Activated T-helper 2 cell treated with anti-CD3 and anti-CD28 coated beads, Interferon-gamma antibody, Interleukin-2, Interleukin-4, amounts not matched to agents 10 μg/mL and 5 μg/mL and 100 μg/mL, durations not matched to agents 14 hours and 24 hours and 36 hours (primary cell): ENCODE measurements at places on chromosomes 12 and 14. TPM values are rescaled to one million over a fixed set of nuclear protein-coding genes. Genes with fewer than 3 reads are reported as not detected.
A peak's percentile ranks its signal among the peaks of the same experiment; 100 is the strongest.

AKAP3 gene
- total RNA-seq, result 0.55 and 0.71 TPM in 2 replicates

GRCh38 chr14:73789989-73790581 is 61.5 kb upstream of the PTGR2 start:
- no peak overlapping the region for H3K4me3 ChIP-seq
- no peaks in the 10 kb centered on the region for H3K27me3 ChIP-seq

IL26 gene
- total RNA-seq, result 0.27 and 0.30 TPM in 2 replicates

DNA sequence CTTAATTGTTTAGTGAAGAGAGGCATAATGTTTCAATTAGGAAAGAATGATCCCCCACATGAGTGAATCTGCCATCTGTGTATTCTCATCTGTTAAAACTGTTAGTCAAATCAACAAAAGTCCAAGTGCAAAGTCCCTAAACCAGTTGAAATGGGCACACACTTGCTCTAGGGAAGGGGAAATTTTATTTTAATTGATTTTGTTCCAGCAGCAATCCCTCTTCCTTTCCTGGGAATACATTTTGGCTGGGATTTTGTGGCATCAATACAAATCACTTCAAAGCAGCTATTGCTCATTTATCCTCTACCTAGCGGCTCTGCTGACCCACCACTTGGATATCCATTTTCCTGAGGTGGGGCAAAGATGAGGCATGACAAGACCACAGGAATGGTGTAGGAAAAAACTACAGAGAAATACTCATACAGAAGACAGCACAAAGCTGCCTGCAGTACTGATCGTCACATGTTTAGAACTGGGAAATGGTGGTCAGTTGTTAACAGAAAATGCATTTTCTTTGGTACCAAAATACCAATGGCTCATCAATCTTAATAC is 9.8 kb upstream of the SSTR1 start:
- H3K27ac ChIP-seq, result no peak overlapping the region
- no peaks in the 10 kb centered on the region for H3K36me3 ChIP-seq
- no peak for DNase-seq
- H3K4me1 ChIP-seq, result no peaks in the 10 kb centered on the region

- no peak for DNase-seq
- H3K27ac ChIP-seq, result no peak overlapping the region
- no peak overlapping the region for H3K4me3 ChIP-seq
- no peaks in the 10 kb centered on the region for H3K27me3 ChIP-seq
- peaks cover 35% of the 10 kb centered on the region for H3K4me1 ChIP-seq
- H3K36me3 ChIP-seq, result peaks cover 66% of the 10 kb centered on the region
These were observed 7.8 kb downstream of the GMFB start for GRCh38 chr14:54480830-54481562.

GRCh38 chr12:7610006-7610405 is 55.7 kb downstream of the APOBEC1 start:
- H3K36me3 ChIP-seq, result no peaks in the 10 kb centered on the region
- no peak overlapping the region for H3K4me3 ChIP-seq
- no peak overlapping the region for H3K27ac ChIP-seq
- H3K27me3 ChIP-seq, result peaks cover 15% of the 10 kb centered on the region

DNA sequence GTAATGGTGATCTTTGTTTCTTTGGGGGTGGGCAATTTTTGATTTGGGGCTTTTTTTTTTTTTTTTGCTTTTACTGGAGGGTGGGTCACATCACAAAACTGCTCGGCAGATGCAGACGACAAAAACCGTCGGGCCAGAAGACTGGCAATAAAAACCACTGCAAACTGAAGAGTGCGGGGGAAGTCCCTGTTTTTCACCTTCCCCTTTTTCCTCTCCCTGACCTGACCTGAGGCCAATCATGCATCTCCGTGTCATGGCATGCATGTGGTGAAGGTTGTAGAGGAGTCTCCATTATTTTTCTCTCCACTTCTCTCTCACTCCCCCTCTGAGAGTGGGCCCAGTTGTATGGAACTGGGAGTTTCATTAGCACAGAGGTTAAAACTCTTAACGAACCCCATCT is 57.5 kb downstream of the AP5M1 start:
- H3K27me3 ChIP-seq, result no peaks in the 10 kb centered on the region
- H3K4me3 ChIP-seq, result no peak overlapping the region
- no peaks in the 10 kb centered on the region for H3K36me3 ChIP-seq
- no peak overlapping the region for H3K27ac ChIP-seq
- no peak for DNase-seq

DNA sequence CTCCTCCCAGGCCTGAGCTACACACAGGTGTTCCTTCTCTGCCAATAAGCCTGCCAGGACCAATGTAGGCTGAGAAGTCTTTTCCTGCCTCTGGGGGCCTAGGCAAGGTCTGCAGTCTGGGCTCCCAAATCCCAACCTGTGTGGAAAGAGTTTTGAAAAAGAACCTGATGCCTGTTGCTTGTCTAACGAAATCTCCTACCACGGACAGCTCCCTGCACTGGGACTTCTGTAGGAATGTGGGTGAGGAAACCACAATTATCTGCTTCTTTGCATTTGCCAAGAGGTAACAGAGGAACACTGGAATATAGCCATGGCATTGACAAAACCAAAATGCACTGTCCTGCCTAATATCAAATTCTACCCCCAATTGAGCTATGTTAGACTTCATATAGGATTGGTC is 877.0 kb upstream of the TMEM132C start:
- no peak overlapping the region for H3K4me3 ChIP-seq
- no peaks in the 10 kb centered on the region for H3K36me3 ChIP-seq
- no peaks in the 10 kb centered on the region for H3K4me1 ChIP-seq
- H3K27ac ChIP-seq, result no peak overlapping the region
- H3K27me3 ChIP-seq, result peaks cover 1% of the 10 kb centered on the region

DNA sequence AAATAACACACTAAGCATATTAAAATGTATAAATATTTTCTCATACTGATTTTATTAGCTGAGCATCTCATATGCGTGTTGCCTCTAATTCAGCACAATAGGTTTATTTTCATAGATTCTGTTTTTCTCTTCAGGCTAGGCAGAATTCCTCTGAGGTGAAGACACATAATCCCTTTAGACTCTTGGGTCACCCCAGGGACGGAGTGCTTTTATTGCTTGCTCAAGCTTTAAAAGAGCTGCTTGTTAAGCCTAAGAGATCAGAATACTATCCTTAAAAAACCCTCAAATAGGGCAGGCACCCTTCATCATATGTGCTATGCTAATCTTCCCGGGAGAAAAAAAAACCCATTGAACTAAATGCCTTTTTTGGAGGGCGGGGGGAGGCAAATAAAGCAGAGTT is 390.1 kb downstream of the KCNH5 start:
- H3K27ac ChIP-seq, result no peak overlapping the region
- H3K4me3 ChIP-seq, result no peak overlapping the region
- no peak for DNase-seq
- H3K36me3 ChIP-seq, result no peaks in the 10 kb centered on the region
- H3K27me3 ChIP-seq, result no peaks in the 10 kb centered on the region
- no peaks in the 10 kb centered on the region for H3K4me1 ChIP-seq

GRCh38 chr14:73825551-73826188 is 26.0 kb upstream of the PTGR2 start:
- no peak overlapping the region for H3K4me3 ChIP-seq
- no peaks in the 10 kb centered on the region for H3K36me3 ChIP-seq
- H3K4me1 ChIP-seq, result peaks cover 23% of the 10 kb centered on the region
- DNase-seq, result peak; percentile 52

TAS2R7 gene
- not detected in 2 replicates for total RNA-seq

DNA sequence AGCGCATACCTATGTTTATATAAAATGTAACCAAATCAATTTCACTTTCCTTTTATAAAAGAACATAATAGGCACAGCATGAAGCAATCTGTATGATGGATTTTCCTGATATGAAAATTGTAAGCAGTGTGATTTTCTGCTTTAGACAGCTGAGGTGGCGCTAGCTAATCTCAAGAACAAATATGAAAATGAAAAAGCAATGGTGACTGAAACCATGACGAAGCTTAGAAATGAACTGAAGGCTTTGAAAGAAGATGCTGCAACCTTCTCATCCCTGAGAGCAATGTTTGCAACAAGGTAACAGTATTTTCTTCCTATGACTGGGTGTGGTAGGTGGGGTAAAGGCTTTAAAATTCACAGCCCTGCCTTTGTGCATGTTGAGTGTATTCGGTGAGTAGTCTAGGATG is 65.0 kb upstream of the FGD4 start:
- H3K27me3 ChIP-seq, result no peaks in the 10 kb centered on the region
- no peaks in the 10 kb centered on the region for H3K36me3 ChIP-seq
- no peak overlapping the region for H3K27ac ChIP-seq
- H3K4me3 ChIP-seq, result no peak overlapping the region
- peaks cover 5% of the 10 kb centered on the region for H3K4me1 ChIP-seq

ZC2HC1C gene
- 0.94 and 1.5 TPM in 2 replicates for total RNA-seq

C12orf56 gene
- 0.30 TPM in 1 of 2 replicates, not detected in the other for total RNA-seq

KRT77 gene
- total RNA-seq, result not detected in 2 replicates

DNA sequence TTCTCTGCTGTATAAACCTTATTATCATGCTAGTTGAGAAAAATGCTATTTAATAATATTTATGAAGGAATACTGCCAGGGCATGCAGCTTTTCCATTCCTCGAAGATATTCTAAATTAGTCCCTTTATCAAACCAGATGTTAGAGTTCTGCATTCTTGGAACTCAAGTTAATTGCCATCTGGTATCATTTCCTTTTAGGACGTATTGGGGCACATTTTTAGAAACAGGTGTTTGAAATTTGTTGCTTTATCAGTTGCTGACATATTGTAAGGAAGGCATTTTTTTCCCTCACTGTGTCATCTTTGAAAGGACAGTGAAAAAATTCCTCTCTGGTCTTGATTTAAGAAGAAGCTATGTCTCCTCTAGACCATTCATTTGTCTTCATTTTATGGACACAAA is 471.2 kb upstream of the PRICKLE1 start:
- H3K4me1 ChIP-seq, result no peaks in the 10 kb centered on the region
- H3K36me3 ChIP-seq, result no peaks in the 10 kb centered on the region
- H3K4me3 ChIP-seq, result no peak overlapping the region
- no peaks in the 10 kb centered on the region for H3K27me3 ChIP-seq

NINJ2 gene
- total RNA-seq, result 3.1 and 4.6 TPM in 2 replicates

OASL gene
- 1.9 and 2.3 TPM in 2 replicates for total RNA-seq

- no peak overlapping the region for H3K27ac ChIP-seq
- H3K27me3 ChIP-seq, result peaks cover 2% of the 10 kb centered on the region
- no peak for DNase-seq
- no peak overlapping the region for H3K4me3 ChIP-seq
- H3K4me1 ChIP-seq, result peaks cover 19% of the 10 kb centered on the region
These were observed 1.5 kb upstream of the EIF2B2 start for GRCh38 chr14:75001261-75001660.

DNA sequence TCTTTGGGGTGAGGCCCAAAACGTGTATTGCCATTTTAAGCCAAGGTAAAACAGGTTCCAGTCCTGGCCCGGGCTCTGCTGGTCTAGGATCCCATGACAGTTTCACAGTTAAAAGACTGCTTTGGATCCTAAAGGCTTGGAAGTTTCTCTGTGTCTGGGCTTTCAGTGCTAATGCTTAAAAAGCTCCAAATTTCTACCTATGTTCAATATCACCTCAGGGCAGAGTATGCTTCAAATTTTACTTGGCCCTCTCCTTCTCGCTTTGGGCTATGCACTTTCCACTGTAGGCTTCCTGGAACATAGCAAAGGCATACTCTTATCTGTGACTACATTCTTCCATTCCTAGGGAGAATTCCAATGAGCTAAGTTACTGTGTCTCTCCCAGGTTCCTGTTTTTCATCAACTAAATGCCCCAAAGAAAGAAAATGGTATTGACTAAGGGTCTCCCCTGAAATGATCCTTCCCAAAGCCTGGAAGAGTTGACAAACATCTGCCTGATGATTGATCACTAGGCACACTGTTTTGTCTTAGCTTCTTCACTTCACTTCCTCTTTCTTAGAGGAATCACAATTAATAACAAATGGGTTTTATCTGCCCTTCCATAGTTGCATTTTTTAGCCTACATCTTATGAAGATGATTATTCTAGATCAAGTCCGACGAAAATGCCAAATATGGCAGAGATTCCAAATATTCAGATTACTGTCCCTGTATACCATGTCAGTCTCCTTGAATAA is 79.4 kb downstream of the TMTC2 start:
- DNase-seq, result no peak
- H3K27ac ChIP-seq, result no peak overlapping the region
- no peak overlapping the region for H3K4me3 ChIP-seq
- H3K36me3 ChIP-seq, result no peaks in the 10 kb centered on the region
- no peaks in the 10 kb centered on the region for H3K27me3 ChIP-seq
